Chondrocyte (in vitro differentiated cells): ENCODE measurements at places on chromosomes 5 and 9. TPM values are rescaled to one million over a fixed set of nuclear protein-coding genes. Genes with fewer than 3 reads are reported as not detected.

DNA sequence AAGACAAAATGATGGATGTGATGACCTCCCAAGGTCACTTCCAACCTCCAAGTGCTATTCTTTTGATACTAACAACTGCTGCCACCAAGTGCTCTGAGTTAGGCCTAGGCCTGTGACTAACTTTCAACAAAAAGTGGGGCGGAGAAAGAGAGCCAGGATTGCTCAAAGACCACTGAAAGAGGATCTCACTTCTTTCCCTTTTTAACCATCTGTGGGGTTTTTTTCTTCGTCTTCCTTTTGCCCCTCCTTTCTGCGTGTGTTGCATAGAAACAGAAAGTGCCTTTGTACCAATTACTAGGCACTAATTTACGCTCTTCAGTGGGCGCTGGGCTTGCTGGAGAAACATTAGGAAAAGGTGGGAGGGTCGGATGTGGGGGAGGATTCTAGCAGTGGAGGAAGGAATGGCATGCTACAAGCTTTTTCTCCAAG, 8.0 kb downstream of the KLF9 start:
- no peaks in the 10 kb centered on the region for H3K27me3 ChIP-seq
- H3K27ac ChIP-seq, result peak overlapping the region; percentile 94
- no peaks in the 10 kb centered on the region for H3K36me3 ChIP-seq
- no peak for DNase-seq

GRCh38 chr9:5840788-5841187, 7.9 kb upstream of the ERMP1 start:
- H3K27me3 ChIP-seq, result peaks cover 17% of the 10 kb centered on the region
- peaks cover 3% of the 10 kb centered on the region for H3K36me3 ChIP-seq
- no peak for DNase-seq
- H3K27ac ChIP-seq, result no peak overlapping the region

GRCh38 chr5:111231119-111231518, 6.9 kb downstream of the CAMK4 start:
- H3K27ac ChIP-seq, result no peak overlapping the region
- peaks cover 7% of the 10 kb centered on the region for H3K4me1 ChIP-seq
- H3K4me3 ChIP-seq, result no peak overlapping the region
- H3K27me3 ChIP-seq, result peaks cover 30% of the 10 kb centered on the region
- DNase-seq, result no peak
- H3K36me3 ChIP-seq, result no peaks in the 10 kb centered on the region

GRCh38 chr5:174523311-174524071, 200.9 kb upstream of the MSX2 start:
- peaks cover 10% of the 10 kb centered on the region for H3K27me3 ChIP-seq
- no peak for DNase-seq
- H3K27ac ChIP-seq, result no peak overlapping the region
- H3K4me3 ChIP-seq, result no peak overlapping the region

DNA sequence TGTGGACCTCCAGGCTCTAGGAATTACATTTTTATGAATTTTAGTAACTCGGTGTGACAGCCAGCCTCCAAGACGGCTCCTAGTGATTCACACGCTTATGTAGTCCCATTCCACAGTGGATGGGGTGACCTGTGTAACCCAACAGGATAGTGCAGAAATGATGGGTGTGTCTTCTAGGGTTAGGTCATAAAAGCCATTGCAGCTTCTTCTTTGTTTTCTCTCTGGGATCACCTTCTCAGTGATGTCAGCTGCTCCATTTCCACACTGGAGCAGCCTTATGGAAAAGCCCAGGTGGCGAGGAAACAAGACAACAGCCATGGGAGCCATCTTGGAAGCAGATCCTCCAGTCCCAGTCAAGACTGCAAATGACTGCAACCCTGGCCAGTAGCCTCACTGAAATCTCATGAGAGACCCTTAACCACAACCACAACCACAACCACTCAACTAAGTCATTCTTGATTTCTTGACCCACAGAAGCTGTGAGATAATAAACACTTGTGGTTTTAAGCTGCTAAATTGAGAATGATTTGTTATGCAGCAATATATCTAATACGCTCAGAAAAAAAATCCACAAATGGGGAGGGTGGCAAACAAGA, 5.1 kb upstream of the GNPDA1 start:
- no peak for DNase-seq
- H3K4me1 ChIP-seq, result peaks cover 27% of the 10 kb centered on the region
- no peak overlapping the region for H3K27ac ChIP-seq

GRCh38 chr5:77180167-77181081, 30.1 kb upstream of the PDE8B start:
- peak overlapping the region; percentile 76 for H3K4me3 ChIP-seq
- DNase-seq, result peak; percentile 88
- H3K4me1 ChIP-seq, result peaks cover 14% of the 10 kb centered on the region
- H3K36me3 ChIP-seq, result no peaks in the 10 kb centered on the region
- no peak overlapping the region for H3K27ac ChIP-seq

- H3K36me3 ChIP-seq, result peaks cover 9% of the 10 kb centered on the region
- no peak for DNase-seq
- peaks cover 10% of the 10 kb centered on the region for H3K4me1 ChIP-seq
- H3K4me3 ChIP-seq, result no peak overlapping the region
- no peak overlapping the region for H3K27ac ChIP-seq
Measured at GRCh38 chr9:109454601-109455155, 43.4 kb downstream of the PTPN3 start.

- H3K4me3 ChIP-seq, result no peak overlapping the region
- H3K27me3 ChIP-seq, result peaks cover 3% of the 10 kb centered on the region
- H3K4me1 ChIP-seq, result peaks cover 3% of the 10 kb centered on the region
- H3K27ac ChIP-seq, result no peak overlapping the region
- DNase-seq, result no peak
Measured at GRCh38 chr5:172478256-172478655, 23.9 kb upstream of the SH3PXD2B start.

RMRP gene
- 11,782 to 13,339 TPM (median 12,386 TPM) in 3 replicates for total RNA-seq

SPINK5 gene
- 2.0 to 3.2 TPM (median 2.4 TPM) in 3 replicates for total RNA-seq

DNA sequence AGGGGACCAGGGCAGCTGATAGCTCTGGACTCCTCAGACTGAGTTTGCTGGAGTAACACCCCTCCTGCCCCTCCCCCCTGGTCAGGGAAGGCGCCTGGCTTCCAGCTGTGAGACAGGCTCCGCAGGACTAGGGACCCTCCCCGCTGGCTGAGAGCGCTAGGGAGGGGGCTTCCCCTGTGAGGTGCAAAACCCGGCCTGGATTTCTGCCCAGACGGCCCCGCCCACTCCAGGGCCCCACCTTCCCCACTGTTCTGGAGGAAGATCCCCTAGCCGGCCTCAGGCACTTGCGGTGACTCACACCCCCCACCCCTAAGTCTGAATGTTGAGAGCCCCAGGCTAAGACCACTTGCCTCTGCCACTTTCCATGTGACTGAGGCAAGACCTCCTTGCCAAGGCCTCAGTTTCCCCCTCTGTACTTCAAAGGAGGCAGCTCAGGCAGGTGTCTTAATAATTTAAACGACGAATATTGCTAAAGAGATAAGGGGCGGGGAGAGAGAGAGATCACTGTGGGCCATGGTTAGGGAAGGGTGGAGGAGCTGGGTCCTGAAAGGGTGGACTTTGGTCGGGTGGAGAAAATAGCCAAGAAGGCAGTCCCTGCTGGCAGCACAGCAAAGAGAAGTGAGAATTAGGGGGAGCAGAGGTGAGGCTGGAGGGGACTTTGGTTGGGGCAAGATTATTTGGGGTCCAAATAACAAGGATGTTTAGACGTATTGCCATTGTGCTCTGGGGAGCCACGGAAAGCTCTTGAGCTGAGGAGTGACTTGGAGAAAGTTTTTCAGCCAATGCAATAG, 1.0 kb upstream of the DAB2IP start:
- DNase-seq, result peak; percentile 92
- no peaks in the 10 kb centered on the region for H3K36me3 ChIP-seq
- peak overlapping the region; percentile 41 for H3K27ac ChIP-seq
- H3K4me1 ChIP-seq, result peaks cover 25% of the 10 kb centered on the region
- no peaks in the 10 kb centered on the region for H3K27me3 ChIP-seq
- H3K4me3 ChIP-seq, result peak overlapping the region; percentile 62

DNA sequence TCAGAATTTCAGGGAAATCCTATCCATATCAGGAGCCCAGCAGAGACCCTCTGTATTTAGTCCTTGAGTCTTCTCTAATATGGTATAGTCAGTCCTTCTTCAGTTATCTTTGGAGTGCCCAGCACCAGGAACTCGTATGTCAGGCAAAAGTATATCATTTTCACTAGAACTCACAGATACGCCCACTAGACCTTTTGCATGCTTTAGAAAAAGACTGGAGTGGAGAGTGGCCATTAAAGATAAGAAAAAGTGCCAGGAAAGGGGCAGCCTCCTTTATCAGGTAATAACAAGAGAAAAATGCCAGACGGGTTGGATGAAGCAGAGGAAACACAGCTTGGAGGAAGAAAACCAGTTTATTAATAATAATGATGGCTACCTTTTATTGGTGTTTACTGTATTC, 63.5 kb downstream of the GPR21 start:
- no peak overlapping the region for H3K4me3 ChIP-seq
- H3K27me3 ChIP-seq, result no peaks in the 10 kb centered on the region
- peaks cover 59% of the 10 kb centered on the region for H3K36me3 ChIP-seq
- peaks cover 29% of the 10 kb centered on the region for H3K4me1 ChIP-seq

DNA sequence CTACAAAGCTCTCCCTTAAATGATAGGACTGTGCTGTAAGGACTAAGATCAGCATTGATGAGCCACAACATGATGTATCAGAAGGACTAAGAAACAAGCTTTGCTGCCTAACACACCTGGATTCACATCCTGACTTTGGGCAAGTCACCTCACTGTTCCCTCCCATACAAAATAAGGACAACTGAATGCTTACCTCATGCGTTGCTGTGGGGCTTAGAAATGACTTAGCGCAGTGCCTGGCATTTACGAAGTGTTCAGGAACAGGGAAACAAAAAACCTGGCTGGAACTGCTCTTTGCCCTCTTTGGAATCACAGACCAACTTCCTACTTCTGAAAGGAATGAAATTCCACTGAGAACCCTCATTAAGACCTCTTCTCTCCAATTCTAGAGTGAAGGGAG, 113.7 kb downstream of the BAAT start:
- no peaks in the 10 kb centered on the region for H3K36me3 ChIP-seq
- H3K4me1 ChIP-seq, result no peaks in the 10 kb centered on the region
- DNase-seq, result no peak
- H3K27me3 ChIP-seq, result peaks cover 17% of the 10 kb centered on the region
- H3K27ac ChIP-seq, result no peak overlapping the region

OR13C8 gene
- not detected in 3 replicates for total RNA-seq

GRCh38 chr5:1465117-1465516, 19.9 kb upstream of the SLC6A3 start:
- no peaks in the 10 kb centered on the region for H3K27me3 ChIP-seq
- no peak overlapping the region for H3K4me3 ChIP-seq
- no peak overlapping the region for H3K27ac ChIP-seq
- H3K36me3 ChIP-seq, result peaks cover 41% of the 10 kb centered on the region
- peaks cover 2% of the 10 kb centered on the region for H3K4me1 ChIP-seq

DNA sequence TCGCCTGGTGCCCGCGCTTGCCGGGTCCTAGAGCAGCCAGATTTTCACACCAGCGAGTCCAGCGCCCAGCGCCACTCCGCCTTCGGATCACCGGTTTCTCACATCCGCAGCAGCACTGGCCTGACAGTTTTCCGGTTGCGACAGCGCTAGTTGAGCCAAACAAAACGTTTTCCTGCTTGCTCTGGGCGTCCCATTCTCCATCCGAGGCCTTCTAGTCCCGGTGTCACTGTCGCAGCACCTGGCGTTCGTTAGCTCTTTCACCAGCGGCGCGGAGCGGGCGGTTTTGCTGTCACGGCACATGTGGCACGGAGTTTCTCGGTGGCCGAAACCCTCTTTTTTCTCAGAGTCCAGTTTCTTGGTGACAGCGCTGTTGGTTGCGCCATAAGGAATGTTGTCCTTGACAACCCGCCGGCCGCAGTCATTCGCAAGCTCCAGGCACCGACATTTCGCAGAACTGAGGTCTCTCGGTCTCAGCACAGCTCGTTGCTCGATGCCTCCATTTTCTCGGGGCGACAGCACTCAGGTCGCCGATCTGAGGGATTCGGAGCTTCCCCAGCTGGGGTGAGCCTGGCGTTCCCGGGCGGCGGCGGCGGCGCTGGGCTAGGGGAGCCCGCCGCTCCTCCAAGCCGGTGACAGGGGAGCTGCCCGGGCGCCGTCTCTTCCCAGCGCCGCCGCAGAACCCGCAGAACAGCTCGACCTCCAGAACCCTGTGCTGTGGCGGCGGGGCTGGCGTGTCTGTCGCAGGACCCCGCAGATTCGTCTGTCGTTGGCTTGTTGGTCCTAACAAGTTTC, 47.8 kb downstream of the ANXA2R start:
- peak overlapping the region; percentile 86 for H3K4me3 ChIP-seq
- peak overlapping the region; percentile 98 for H3K27ac ChIP-seq
- no peak for DNase-seq
- no peaks in the 10 kb centered on the region for H3K36me3 ChIP-seq
- no peaks in the 10 kb centered on the region for H3K27me3 ChIP-seq

DNA sequence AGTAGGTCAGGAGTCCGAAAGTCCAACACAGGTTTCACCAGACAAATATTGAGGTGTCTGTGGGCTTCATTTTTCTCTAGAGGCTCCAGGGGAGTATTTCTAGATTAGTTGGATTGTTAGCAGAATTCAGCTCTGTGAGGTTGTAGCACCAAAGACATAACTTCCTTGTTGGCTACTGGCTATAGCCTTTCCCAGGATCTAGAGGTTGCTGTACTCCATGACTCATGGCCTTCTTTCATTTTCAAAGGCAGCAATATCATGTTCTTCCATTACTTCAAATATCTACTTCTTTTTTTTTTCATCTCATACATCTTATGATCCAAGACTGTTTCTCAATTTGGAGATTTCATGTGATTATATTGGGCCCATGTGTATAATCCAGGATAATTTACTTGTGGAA, 404.0 kb upstream of the FAM174A start:
- DNase-seq, result no peak
- H3K27ac ChIP-seq, result no peak overlapping the region
- H3K4me1 ChIP-seq, result no peaks in the 10 kb centered on the region

DNA sequence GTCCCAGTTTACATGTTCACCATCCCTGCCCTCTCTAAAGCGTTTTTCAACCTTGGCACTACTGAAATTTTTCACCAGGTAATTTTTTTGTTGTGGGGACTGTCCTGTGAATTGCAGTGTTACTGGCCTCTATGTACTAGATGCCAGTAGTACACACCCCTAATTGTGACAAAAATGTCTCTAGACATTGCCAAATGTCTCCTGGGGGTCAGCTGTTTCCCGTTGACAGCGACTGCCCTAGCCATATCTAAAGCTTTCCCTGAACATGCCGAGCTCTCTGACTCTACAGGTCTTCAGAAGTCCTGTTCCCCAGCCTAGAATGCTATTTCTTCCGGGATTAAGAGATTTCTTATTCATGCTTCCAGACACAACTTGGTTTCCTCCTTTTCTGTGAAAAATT, 235.3 kb downstream of the ZSWIM6 start:
- no peaks in the 10 kb centered on the region for H3K27me3 ChIP-seq
- no peaks in the 10 kb centered on the region for H3K4me1 ChIP-seq
- no peak for DNase-seq
- no peak overlapping the region for H3K27ac ChIP-seq
- H3K36me3 ChIP-seq, result no peaks in the 10 kb centered on the region

GRCh38 chr9:3478549-3478953, 47.2 kb downstream of the RFX3 start:
- no peaks in the 10 kb centered on the region for H3K27me3 ChIP-seq
- H3K4me3 ChIP-seq, result no peak overlapping the region
- peak overlapping the region; percentile 46 for H3K27ac ChIP-seq
- DNase-seq, result no peak
- peaks cover 38% of the 10 kb centered on the region for H3K4me1 ChIP-seq
- peaks cover 9% of the 10 kb centered on the region for H3K36me3 ChIP-seq
